ENCODE measurements at places on chromosomes 2 and 18. TPM values are rescaled to one million over a fixed set of nuclear protein-coding genes. Genes with fewer than 3 reads are reported as not detected.

SERPINB4 gene
- total RNA-seq = not detected

DHRS9 gene
- total RNA-seq = 0.14 TPM

DSC3 gene
- total RNA-seq = 0.14 TPM

ADAM23 gene
- total RNA-seq = 0.92 TPM

DAPL1 gene
- not detected for total RNA-seq

CD8B2 gene
- total RNA-seq = not detected

SCN2A gene
- total RNA-seq = 0.07 TPM

ZNF804A gene
- total RNA-seq = not detected

CERKL gene
- total RNA-seq = 0.40 TPM

KLHL29 gene
- 7.7 TPM for total RNA-seq

NRP2 gene
- total RNA-seq = 30.4 TPM

TMEM178A gene
- total RNA-seq = 2.8 TPM

ERBB4 gene
- total RNA-seq = 1.4 TPM

COLEC11 gene
- 2.4 TPM for total RNA-seq

SEMA4C gene
- total RNA-seq = 34.4 TPM

NEURL3 gene
- total RNA-seq = 1.0 TPM

KLHL14 gene
- total RNA-seq = 3.0 TPM

RPRM gene
- not detected for total RNA-seq

ANO7 gene
- total RNA-seq = 1.2 TPM

SKOR2 gene
- total RNA-seq = not detected

SCYGR6 gene
- not detected for total RNA-seq

MTERF4 gene
- 9.7 TPM for total RNA-seq

ZNF385B gene
- total RNA-seq = 0.69 TPM

LIMS2 gene
- total RNA-seq = 1.2 TPM

IL36A gene
- total RNA-seq = not detected

NTSR2 gene
- total RNA-seq = not detected
